ENCODE measurements at places on chromosomes 7 and 10.

GRCh38 chr10:97204826-97205679 is 19.3 kb upstream of the SLIT1 start:
- no peak for DNase-seq

- no peak for DNase-seq
These were observed 12.8 kb downstream of the CACNA2D1 start for GRCh38 chr7:82430500-82431465.

DNA sequence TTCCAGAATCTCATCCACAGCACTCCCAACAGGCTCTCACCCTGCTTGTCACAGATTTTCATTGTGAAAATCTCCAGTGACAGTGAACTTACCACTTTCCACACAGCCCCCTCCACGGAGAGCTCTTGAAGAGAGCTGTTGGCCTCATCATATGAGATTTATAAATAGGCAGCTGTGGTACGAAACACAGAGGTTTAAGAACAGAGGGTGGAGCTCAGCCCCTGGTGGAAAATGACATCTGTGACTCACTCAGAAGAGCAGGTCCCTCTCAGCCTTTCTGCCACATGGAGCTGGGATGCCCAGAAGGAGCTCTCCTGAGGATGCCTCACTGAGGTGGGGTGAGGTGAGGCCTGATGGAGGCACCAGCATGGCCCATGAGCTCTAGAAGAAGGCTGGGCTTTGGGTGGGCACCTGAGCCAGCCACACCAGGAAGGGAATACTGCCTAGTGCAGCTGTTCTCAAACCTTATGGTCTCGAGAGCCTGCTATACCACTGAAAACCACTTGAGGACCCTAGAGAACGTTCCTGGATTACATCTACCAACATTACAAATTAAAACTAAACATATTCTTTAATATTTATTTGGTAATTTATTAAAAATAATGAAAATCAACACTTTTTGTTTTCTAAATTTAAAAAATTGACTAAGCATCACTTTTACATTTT is 25.8 kb upstream of the EEPD1 start:
- DNase-seq, result no peak

DNA sequence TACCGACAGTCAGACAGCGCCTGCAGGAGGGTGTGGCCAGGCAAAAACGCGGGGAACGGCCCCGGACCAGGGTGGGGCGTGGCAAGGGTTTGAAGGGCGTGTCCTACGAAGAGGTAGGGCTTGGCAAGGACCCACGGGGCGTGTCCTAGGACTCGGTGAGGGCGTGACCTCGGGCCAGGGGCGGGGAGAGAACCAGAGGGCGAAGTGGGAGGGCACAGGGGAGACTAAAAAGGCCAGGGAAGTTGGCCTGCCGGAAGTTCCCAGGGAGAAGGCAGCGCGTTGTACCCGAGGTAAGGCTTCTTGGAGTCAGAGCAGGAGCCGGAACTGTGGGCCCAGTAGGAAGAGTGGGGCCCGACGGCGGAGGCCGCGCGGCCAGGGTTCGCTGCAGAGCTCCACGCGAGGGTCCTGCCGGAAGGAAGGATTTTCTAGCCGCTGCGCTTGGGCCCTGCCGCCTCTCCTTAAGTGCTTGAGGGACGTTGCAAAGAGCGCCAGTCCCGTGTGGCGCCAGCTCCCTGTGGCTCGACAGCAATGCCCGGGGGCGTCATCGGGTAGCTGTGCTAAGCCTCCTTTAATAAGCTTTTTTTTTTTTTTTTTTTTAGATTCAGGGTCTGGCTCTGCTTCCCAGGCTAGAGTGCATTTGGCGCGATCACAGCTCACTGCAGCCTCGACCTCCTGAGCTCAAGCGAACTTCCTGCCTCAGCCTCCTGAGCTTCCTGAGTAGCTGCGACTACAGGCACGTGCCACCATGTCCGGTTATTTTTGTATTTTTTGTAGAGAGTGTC is at the start of gene PTER:
Gene PTER, plus strand, starts transcription at position 253 of the 782 bp plus-strand sequence. CDS start 47,375 bp downstream, outside the sequence.
- peak; percentile 40 for DNase-seq

DNA sequence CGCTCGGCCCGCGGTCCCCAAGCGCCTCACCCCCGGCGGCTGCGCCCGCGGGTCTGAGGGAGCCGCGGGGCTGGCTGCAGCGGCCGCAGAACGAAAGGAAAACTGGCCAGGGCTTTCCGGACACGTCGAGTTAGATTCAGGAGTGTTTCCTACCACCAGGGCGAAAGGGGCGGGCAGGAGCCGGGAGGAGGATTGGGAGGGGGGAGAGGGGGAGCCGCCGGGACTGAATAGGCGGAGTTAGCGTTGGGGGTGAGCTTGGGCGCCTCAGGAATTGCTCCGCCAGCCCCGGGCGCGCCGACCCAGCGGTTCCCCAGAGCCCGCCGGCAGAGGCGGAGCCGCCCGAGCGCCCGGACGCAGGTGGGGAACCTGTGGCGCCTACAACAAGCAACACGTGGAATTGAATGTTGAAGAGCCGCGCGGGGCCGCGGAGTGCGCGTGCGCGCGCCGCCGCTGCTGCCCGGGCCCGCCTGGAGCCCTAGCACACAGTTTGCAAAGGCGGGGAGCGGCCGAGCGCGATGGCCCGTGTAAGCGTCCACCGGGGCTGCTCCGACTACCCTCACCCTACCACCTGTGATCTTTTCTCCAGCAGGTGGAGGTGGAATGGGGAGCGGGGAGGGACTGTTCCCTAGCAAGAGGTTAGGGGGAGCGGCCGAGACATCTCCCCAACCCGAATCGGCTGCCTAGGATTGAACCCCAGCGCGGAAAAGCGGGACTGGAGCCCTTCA is at the start of gene CADPS2:
Gene CADPS2, minus strand, starts transcription at position 104 of the 725 bp plus-strand sequence. CDS start 123 bp downstream, outside the sequence.
- DNase-seq, result peak; percentile 55

DNA sequence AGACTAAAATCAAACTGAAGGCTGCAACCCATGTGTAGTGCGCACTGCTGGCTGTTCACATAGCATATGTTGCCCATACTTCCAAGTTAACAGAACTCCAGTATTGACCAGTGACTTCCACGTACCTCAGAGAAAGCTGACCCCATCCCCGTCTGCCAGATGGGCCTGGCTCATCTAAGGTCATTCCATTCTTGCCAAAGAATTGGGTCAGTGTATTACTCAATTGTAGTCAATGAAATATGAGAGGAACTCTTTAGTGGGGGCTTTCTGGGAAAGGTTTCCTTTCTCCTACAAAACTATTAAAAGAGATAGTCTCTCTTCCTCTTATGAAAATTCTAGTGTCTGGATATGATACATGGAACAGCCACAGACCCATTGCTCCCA is 238.6 kb downstream of the COBL start:
- DNase-seq, result no peak

DNA sequence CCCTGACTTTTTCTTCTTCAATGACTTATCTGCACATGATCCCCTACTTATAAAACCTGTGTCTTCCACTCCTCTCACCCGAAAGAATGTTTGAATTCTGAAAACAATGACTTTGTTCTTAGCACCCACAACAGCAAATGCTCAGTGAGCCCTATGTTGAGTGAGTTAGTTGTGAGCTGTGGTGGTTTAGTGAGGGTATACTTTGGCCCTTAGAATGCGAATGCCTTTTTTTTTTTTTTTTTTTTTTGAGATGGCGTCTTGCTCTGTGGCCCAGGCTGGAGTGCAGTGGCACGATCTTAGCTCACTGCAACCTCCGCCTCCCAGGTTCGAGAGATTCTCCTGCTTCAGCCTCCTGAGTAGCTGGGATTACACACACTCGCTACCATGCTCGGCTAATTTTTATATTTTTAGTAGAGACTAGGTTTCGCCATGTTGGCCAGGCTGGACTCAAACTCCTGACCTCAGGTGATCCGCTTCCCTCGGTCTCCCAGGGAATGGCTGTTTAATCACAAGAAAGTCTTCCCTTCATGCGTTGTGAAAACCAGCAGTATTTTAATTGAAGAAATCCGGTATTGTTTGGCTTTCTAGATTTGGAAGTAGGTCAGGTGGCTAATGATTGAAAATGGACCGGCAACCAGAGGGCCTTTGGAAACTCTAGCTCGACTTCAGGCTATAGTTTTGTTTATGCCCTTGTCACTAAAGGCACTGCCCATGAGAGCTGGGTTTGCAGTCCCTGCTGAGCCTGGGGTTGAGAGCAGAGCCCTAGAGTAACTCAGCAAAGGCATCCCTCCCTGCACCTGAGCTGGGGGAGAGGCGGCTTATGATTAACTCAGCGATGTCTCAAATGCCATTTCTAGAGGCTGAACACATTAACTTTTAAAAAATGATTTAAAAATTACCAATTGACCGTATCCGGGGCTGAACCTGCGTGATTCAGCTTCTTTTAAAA is 41.3 kb downstream of the CUX1 start:
- no peak for DNase-seq

DNA sequence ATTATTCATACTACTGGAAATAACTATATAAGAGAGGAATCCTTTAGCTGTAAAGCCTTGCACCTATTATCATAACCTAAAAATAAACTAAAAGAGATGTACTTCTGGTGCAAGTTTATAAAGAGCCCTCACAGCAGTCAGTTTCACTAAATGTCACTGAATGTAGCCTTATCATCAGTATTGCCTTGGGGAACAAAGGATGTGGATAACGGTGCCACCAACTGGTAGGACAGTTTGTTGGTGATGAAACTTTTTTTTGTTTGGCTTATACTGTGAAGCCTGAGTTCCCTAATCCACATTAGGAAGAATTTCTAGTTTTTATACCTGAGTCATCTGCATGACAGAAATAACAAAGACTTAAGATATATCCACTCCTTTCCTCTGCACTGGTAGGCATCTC is 117.9 kb upstream of the COL1A2 start:
- no peak for DNase-seq

DNA sequence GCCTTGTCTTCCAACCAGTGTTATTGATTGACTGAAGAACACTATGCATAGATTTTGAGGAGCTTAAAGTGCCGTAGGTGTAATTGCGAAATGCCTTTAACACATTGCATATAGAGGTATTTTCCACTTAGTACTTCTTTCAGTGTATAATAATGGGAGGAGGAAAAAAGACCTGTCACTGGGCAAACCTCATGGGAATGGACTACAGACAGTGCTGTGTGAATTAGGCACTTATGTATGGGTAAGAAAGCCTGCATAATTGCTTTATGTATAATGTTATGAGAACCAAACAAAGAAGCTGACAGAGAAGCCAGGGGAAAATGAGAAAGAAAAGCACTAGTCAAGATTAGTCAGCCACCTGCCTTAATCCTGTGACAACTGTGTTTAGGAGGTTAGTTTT is 12.4 kb upstream of the SCRN1 start:
- no peak for DNase-seq

DNA sequence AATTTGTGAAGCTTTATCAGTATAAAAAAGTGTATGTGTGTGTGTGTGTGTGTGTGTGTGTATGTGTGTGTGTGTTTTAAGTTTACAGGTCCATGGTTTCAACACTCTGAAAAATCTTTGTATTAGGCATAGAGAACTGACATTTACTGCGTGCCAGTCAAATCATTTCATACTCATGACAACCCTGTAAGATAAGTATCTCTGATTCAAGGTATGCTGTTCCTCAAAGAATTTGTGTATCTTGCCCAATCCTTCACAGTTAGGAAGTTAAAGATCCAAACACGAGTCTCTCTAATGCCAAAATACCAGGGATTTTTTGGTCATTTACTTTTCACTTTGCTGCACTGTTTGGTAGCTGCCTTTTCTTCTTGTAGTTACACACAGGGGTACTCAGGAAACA is 1121.3 kb upstream of the AUTS2 start:
- no peak for DNase-seq

DNA sequence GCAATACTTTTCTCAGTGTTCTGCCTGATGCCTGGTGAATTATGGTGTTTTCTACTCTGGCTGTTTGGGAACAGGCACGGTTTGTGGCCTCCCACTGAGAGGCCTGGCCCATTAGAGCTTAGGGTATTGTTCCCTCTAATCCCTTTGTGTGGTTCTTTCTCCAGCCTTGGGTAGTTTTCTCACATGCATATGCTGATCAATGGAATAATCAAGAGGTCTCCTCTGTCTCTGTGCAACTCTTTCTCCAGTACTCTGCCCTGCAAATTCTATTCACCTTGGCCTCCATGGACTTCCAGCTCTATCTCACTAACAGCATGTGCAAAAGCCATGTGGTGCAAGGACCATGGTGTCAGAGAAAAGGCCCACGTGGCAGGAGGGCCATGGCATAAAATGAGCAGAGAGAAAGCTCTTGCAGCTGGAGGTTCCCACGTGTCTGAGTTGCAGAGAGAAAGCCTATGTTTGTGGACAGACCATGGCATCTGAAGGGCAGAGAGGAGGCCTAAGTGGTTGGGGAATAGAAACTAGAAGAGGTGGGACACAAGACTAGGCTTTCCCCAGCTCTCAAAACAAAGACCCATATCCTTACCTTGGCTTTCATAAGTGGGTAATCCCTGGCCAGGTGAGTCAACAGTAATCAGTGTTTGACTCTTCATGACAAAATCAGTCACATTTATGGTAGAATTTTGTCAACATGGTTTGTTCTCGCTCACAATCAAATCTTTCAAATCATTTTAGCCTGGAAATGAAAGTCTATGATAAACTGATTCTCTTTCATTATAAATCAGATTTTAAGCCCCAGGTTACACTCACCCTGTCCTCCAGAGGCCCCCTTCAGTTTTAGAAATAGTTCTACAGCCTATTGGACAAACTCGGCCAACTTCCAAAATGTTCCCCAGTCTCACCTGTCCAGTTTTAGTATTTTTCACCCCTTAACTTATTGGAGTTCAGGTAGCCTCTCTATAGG is 17.3 kb downstream of the OPALIN start:
- DNase-seq, result no peak

DNA sequence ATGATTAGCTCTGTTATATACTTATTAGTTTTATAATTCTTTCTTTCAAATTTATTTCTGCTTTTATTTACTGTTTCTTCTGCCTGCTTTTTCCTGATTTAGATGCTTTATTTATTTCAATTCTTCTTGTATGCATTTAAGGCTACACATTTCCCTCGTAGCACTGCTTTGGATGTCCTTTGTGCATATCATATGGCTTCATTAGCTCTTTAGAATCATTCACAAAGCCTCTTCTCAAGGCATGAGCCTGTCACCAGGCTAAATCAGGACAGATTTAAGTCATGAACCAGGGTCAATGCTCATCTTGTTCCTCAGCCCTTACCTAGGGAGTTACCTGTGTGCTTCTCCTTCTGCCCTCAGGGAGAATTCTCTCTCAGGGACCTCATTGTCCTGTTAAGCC is 56.3 kb downstream of the BAMBI start:
- DNase-seq, result no peak

GRCh38 chr10:124543971-124544370 is 82.3 kb downstream of the LHPP start:
- no peak for DNase-seq

All from brain pericyte (primary cell).